Stimulated activated CD8-positive, alpha-beta memory T cell treated with anti-CD3 and anti-CD28 coated beads, Interleukin-7, amount 100 ng/mL, for 4 hours (primary cell): ENCODE measurements at places on chromosomes 12 and 14.

- DNase-seq, result no peak
Measured at GRCh38 chr14:92693998-92694795, 54.2 kb downstream of the LGMN start.

GRCh38 chr12:51910691-51911090 lies 3.4 kb downstream of the ACVRL1 start:
- DNase-seq, result no peak

DNA sequence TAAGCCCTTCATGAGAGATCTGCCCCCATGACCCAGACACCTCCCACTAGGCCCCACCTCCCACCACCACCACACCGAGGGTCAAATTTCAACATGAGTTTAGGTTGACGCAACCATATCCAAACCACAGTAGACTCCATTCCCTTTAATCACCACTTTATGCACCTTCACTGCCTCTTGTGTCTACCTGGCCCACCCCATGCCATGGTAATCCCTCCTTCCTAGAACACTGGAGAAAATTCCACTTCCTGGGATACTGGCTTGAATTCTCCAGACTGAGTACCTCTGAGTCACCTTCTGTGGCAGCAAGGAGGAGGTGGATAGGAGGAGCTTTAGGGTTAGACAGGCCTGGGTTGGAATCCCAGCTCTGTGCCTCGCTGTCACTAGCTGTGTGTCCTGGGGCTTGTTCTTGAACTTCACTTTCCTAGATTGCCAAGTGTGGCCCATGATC lies 26.1 kb upstream of the CIPC start:
- no peak for DNase-seq

GRCh38 chr14:69540654-69541335 lies 33.9 kb downstream of the CCDC177 start:
- DNase-seq, result no peak

- no peak for DNase-seq
Measured at GRCh38 chr14:51578853-51579252, 72.9 kb upstream of the FRMD6 start.

GRCh38 chr14:21868442-21869046 lies 194.9 kb upstream of the OR4E1 start:
- DNase-seq, result peak; percentile 60

- DNase-seq, result peak; percentile 5
Measured at GRCh38 chr14:52950898-52951680, at the start of gene FERMT2. TSS of gene FERMT2 (minus strand) at chr14:52951050. CDS start at chr14:52950568, 482 bp downstream.

- DNase-seq, result no peak
Measured at GRCh38 chr14:89507926-89508460, 91.0 kb upstream of the FOXN3 start.

DNA sequence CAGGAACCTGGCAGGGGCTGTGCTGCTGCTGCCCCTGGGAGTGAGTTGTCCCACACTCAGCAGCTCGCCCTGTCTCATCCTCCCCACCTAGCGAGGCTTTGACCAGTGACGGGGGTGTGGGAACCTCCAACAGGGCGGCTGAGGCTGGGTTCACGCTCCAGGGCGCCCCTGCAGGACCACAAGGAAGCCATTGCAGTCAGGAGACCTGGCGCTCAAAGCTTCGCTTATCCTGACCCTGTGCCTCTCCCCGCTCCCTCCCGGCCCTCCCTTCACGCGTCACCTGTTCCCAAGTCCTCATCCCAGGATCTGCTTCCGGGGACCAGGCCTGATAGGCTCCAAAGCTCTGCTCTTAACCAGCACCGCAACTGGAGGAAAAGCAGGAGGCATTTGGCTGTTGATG lies 272.0 kb upstream of the SFSWAP start:
- no peak for DNase-seq

- DNase-seq, result no peak
Measured at GRCh38 chr14:79705126-79705894, 506.0 kb downstream of the DIO2 start.

- no peak for DNase-seq
Measured at GRCh38 chr12:76152181-76152807, 67.8 kb upstream of the NAP1L1 start.

DNA sequence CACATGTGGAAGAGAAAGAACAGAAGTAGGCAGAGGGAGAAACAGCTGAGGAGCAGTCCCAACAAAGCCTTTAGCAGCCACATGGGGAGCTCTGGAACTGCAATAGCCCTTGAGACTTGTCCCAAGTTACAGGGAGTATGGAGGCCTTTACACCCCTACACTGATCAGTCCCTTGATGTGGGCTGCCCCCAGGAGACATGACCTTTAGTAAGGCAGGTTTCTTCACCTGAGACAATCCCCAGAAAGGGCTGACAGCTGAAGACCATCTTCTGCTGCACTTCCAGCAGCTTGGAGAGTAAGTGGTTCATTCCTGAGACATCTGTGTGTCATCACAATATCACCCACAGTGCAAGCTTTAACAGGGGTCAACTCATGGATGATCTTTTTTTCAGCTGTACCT lies 8.6 kb upstream of the SNAPC1 start:
- no peak for DNase-seq

- no peak for DNase-seq
Measured at GRCh38 chr14:33449703-33450395, 501.0 kb downstream of the EGLN3 start.

- DNase-seq, result no peak
Measured at GRCh38 chr12:30813525-30814294, 59.0 kb upstream of the CAPRIN2 start.

GRCh38 chr12:127351481-127352010 lies 915.4 kb upstream of the TMEM132C start:
- no peak for DNase-seq
